ENCODE measurements at places on chromosomes 7 and 10.

GRCh38 chr7:77315182-77315591 is 101.0 kb downstream of the GSAP start:
- DNase-seq, result no peak

DNA sequence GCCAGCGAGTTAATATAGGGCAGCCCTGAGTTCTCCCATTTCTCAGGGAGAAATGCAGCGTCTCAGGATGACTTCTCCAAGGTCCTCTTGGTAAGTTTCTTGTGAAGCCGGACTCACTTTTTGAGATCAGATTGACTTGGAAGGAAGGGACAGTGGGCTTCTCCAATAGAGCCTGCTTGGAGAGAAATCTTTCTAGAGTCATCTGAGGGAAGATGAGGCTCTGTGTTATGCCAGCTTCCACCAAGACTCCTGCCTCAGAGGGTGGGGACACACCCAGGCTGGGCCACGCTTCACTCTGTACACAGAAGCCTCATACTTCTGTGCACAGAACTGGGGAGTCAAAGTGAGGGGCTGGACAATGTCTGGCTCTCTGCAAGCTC is 5.6 kb downstream of the C10orf105 start:
- no peak for DNase-seq

GRCh38 chr7:149873970-149874643 is 338 bp downstream of the ATP6V0E2 start:
- peak; percentile 22 for DNase-seq

- DNase-seq, result no peak
These were observed 128.9 kb downstream of the RGS10 start for GRCh38 chr10:119413471-119414080.

DNA sequence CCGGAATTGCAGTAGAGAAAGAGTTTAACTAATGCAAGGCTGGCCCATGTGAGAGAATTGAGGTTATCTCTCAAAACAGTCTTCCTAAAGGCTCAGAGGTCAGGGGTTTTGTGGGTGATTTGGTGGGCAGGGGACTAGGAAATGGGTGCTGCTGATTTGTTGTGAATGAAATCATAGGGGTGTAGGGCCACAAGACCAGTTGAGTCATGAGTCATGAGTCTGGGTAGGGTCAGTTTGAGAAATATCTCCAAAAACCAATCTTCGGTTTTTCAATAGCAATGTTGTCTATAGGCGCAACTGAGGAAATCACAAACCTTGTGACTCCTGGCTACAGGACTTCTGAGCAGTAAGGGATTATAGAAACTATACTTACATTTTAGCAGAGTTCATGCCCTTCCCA is 460.0 kb upstream of the NRP1 start:
- no peak for DNase-seq

DNA sequence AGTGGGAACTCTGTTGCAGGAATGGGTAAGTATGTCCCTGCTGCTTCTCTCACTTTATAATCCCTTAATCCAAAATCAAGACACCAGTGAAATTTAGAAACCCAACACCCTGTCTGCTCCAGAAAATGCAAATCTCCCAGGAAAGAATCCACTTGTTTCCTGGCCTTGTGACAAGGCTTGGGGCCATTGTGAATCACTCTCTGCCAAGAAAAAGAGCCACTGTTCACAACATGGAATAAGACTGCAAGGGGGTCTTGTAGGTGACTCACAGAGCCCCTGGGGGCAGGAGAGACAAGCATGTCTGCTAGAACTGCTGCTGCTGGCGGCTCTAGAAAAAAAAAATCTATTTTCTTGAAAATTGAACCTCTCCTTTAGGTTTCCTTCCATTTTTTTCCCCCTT is 191.2 kb downstream of the SORCS1 start:
- DNase-seq, result no peak

GRCh38 chr7:55030314-55030713 is 11.5 kb downstream of the EGFR start:
- DNase-seq, result no peak

Measured in activated CD4-positive, alpha-beta T cell treated with anti-CD3 and anti-CD28 coated beads, Interleukin-2, amount 10 ng/mL, durations not matched to agents 7 days and 5 days (primary cell).